Naive thymus-derived CD8-positive, alpha-beta T cell (primary cell): ENCODE measurements at places on chromosomes 13 and 19.

DNA sequence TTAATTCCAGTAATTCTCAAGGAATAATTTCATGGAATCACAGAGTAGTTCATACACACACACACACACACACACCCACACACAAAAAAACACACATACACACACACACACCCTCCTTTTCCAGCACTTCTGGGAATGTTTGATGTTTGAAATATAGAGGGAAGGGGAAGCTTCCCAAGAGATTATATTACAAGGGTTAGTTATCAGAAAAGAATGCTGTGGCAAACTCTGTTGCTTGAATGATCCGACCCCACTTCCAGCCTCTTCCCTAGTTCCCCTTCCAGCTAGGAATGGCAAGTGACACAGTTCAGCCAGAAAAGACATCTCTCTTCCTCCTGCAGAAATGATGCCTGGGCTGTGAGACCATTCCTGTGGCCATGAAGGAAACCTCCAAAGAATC is 49.9 kb downstream of the KCTD12 start:
- DNase-seq, result no peak

- no peak for DNase-seq
Observed at GRCh38 chr19:15471639-15472101, 7.3 kb upstream of the RASAL3 start.

DNA sequence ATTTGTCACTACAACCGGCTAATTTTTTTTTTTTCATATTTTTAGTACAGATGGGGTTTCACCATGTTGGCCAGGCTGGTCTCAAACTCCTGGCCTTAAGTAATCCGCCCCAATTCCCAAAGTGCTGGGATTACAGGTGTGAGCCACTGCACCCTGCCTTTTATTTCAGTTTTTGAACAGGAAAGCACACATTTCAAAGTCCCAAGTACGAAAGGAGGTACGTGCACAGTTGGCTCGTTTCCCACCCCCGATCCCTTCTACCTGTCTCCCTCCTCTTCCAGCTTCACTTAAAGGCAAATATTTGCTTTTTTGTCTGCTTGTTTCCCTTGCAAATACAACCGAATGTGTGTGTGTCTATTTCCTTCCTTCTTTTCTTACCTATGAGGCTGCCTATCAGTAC is 30.5 kb downstream of the ZIC5 start:
- DNase-seq, result no peak

- no peak for DNase-seq
Observed at GRCh38 chr13:42354241-42355091, 82.5 kb downstream of the AKAP11 start.

GRCh38 chr19:8690753-8691539 is 7.6 kb downstream of the ACTL9 start:
- no peak for DNase-seq

GRCh38 chr13:39597838-39598237 is 5.2 kb downstream of the LHFPL6 start:
- DNase-seq, result no peak

DNA sequence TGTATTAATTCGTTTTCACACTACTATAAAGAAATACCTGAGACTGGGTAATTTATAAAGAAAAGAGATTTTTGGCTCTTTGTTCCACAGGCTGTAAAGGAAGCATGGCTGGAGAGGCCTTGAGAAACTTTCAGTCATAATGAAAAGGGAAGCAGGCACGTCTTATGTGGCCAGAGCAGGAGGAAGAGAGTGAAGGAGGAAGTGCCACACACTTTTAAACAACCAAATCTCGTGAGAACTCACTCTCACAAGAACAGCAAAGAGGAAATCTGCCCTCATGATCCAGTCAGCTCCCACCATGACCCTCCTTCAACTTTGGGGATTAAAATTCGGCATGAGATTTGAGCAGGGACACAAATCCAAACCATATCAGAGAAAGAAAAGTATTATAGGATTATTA is 1255.9 kb upstream of the MIR17HG start:
- DNase-seq, result no peak

GRCh38 chr13:112450904-112451240 is 74.7 kb downstream of the SPACA7 start:
- no peak for DNase-seq

- peak; percentile 39 for DNase-seq
Observed at GRCh38 chr19:35533822-35534392, 651 bp downstream of the GAPDHS start.

DNA sequence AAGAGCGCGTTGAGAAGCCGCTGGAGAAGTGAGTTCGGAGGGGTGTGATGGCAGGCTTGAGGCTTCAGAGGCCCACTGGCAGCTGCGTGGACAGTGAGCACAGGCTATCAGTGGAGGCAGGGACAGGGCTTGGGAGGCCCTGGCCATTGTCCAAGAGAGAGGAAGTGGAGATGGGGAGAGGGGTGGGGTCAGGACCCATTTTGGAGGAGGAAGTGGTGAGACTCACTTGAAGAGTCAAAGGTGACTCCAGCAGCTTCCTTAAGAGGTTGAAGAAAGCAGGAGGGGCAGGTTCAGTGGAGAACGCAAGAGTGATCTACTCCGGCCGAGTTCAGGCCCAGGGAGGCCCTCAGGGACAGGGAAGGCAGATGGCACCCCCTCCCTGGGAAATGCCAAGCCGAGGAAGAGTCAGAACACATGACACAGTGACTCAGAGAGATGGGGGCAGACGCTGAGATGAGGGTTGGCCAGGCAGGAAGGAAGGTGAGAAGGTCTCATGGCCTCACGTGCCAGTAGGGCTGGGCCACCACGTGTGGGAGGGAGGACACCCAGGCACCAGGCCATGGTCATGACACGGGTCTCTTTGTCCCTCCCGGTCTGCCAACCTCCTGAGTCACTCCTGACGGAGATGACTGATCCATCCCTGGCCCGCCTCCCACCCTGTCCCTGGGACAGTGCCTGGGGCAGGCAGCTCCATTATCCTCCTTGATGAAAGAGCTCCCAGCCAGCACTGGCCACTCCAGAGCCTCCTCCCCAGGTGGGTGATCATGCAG is 10.1 kb upstream of the CD22 start:
- no peak for DNase-seq

- DNase-seq, result no peak
Observed at GRCh38 chr13:55815458-55816033, 1325.2 kb upstream of the PRR20A start.

GRCh38 chr13:114313061-114313860 is 1.0 kb upstream of the CHAMP1 start:
- no peak for DNase-seq

DNA sequence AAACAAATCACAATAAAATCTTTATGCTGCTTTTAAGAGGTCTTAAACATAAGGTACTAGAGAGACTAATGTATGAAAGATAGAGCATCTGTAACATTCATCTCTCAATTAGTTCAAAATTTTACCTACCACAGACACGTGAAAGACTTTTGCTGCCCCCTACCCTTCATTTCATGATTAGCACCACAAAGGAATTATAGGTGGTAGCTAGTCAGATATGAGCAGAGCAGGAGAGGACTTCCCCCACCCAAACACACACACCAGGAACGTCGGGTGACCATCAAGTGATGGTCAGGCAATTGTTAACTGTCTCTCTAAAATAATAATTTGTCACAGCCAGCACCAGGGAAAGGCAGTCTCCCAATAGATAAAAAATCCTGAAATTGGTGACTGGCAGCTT is 1531.7 kb upstream of the SPRY2 start:
- DNase-seq, result no peak

DNA sequence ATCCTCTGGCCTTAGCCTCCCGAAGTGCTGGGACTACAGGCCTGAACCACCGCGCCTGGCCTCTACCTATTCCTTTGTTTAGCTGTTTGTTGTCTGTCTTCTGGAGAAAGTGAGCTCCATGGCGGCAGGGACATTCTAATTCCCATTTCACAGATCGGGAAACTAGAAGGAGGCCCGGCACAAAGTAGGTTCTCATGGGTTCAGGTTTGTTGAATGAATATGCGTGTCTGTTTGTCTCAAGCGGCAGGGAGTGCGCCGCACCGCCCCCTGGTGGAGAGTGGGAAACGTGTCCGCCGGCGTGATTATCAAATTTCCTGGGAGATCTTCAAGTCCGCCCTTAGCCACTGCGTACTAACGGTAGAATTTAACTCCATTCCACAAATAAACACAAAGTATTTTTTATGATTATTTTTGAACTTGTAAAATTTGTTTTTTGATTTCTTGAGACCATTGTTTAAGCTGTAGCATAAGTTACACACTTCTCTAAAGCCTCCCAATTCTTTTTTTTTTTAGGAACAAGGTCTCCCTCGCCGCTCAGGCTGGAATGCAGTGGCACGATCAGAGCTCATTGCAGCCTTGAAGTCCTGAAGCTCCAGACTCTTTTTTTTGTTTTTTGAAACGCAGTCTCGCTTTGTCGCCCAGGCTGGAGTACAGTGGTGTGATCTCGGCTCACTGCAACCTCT is 8.9 kb upstream of the CCDC9 start:
- DNase-seq, result peak; percentile 76

DNA sequence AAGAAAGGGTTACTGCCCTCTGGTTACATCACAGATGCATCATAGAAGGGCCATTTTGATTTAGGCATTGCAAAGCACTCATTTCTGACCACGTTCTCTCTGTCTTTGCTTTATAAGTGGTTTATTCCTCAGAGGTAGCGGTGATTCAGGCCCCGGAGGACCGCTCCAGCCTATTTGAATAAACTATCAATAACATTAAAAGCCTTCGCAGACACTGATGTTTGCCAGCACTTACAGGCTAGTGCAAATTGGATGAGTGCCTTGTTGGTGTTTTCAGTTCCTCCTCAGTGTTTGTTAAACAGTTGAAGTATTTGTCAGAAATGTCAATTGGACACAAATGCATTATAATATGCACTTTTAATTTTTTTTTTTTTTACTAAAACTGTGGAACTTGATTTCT is 120.2 kb downstream of the RXFP2 start:
- DNase-seq, result no peak

DNA sequence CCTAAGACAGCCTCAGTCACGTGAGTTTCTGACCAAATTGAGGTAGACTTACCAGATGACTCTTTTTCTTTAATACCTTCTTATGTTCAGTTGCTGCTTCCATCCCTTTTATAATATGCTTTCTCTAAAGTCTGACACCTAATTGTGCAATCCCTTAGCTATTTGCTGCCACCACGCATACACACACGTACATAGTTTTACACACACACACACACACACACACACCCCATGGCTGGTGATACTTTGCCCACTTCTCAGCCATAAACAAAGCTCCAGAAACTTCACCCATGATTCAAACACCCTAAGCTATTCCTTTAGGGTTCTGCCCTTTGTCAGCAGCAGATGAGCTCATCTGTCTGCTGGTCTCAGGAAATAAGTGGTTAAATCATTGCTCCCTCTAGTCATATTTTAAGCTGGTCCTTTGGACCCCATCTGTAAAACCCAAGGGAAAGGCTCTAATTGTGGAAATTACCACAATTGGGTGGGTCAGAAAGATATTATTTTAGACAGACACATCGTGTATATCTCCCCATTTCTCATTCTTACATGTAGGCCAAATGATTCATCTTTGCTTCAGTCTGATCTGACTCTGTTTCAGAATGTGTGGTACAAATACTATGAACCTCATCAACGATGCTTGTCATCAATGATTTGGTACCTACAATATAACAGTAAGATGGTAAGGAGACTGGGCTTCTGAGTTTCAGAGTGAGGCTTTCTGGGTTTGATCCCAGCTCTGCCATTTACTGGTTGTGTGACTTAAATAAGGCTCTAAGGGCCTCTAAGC is 69.2 kb downstream of the NALCN start:
- no peak for DNase-seq

GRCh38 chr19:947707-948539 is 22.1 kb downstream of the ARID3A start:
- DNase-seq, result no peak

DNA sequence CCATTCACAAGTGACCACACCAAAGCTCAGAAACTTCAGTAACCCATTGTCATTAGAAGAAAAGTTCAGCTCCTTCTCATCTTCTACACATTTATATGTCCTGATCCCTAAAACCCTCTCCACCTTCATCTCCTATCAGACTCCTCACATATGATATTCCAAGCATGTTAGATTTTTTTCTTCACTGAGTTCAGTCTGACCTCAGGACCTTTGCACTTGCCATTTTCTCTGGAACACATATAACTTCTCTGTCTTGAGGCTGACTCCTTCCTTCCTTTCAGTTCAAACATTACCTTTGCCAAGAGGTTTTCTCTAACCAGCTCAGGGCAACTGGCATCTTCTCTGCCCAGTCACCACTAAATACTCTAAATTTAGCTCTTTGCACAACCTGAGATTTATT is 54.1 kb downstream of the C13orf42 start:
- no peak for DNase-seq

DNA sequence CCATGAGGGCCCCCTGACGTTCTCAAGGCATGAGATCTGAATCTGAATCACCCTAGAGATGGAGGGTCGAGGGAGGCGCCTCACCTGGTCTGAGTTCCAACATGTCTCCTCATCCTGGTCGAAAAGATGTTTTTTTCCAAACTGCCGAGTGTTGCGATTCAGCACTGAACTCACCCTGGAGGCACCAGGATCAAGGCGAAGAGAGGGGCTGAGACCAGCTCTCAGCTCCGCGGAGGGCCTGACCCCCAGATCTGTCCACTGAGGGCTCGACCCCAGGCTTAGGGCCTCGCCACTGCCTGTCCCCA is 555 bp downstream of the NR2C2AP start:
- peak; percentile 16 for DNase-seq

GRCh38 chr13:99158846-99159245 is 41.8 kb upstream of the UBAC2 start:
- DNase-seq, result no peak

GRCh38 chr13:87940776-87941175 is 269.6 kb downstream of the SLITRK5 start:
- no peak for DNase-seq

DNA sequence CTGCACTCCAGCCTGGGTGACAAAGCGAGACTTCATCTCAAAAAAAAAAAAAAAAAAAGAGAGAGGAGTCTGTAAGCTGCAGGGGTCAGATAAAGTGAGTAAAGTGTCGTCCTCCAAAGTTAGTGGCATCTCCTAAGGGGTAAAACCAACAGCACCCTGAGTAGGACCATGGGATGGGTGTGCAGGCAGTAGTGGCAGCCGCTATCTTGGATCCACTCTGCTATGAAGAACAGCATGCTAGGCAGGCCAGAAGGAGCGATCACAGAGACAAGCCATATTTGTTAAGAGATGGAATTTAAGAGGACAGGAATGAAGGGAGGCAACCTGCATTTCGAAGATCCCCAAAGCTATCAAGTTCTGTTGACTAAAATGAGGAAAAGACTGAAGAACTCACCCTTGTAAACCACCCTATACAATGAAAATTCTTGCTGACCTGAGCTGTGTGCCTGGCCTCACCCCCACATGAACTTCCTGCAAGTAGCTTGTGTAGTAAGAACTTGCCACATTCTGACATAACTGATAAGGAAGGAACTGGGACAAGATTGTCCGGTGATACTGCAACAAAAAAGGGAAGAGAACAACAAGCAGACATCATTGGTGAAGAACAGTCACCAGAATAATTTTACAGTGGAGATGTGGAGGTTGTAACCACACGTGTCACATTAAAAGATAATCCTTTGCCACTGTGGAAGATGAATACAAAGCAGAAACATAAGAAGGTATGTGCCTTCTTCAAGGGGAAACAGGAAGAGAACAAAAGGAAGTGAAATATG is 16.2 kb downstream of the DPY19L3 start:
- no peak for DNase-seq

DNA sequence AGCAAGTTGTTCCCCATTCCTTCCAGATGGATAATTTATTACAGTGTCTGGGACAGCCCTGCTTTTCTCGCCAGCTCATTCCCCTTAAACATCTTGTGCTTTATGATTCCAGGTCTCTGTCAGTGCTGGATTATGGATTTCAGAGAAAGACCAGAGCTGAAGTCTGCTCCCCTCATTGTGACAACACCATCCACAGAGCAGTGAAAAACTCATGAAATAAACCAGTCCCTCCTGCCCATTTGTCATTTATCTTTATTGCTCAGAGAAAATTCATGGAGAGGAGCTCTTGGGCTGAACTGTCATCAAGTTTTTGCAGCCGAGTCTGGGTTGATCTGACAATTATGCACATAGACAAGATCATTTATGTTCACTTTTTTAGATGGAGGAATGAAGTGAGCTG is 92.7 kb upstream of the GPR12 start:
- DNase-seq, result no peak
